ENCODE measurements at places on chromosomes 1 and 21.

DNA sequence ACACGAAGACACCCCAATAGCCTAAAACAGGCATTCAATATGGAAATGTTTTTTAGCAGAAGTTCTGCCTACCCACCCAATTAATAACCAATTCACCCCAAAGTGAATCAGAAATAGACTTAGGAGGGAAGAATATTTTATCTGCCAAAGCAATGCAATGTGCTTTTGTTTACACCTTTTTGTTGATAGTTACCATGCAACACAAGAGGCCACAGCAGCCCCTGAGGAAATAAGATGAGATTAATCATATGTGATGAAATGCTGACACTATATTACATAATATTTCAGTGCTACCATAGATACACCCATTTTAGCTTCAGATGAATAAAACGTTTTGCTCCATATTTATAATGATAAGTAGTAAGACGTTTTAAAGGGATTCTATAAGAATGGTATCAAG lies 60.9 kb upstream of the RGS2 start:
- DNase-seq, result peak; percentile 36

DNA sequence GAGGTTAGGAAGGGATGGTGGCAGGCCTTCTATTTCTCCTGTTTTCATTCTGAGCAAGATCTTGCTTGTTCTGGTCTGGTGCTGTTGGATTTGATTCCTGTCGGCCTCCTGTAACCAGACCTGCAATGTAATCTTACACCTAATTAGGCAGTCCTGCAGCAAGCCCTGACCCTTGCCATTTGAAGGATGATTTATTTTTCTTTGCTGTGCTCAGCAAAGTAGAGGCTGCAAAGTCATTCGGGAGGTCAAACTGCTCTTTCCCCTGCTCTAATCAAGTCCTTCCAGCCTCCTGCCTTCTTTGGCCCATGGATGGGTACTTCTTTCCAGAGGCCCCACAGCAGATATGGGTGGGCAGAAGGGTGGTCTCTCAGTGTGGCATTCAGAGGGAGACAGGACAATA lies 417.7 kb upstream of the USP24 start:
- DNase-seq, result no peak

DNA sequence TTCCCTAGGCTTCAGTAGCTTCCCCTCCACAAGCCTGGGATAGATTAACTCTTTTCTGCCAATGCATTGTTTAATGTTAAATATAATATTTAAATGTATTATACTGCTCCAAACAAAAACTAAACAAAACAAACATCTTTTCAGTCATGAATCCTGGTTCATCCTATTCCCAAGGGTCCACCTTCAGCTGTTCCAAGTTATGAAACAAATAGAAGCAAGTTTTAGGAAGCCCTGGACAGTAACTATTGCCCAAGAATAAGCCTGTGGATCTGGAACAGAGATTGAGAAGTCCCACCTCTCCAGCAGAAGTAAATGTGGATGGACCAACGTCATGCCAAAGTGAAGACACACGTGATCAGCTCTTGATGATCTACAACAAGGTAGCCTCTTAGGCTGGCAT lies 408.1 kb downstream of the SETD4 start:
- DNase-seq, result no peak

DNA sequence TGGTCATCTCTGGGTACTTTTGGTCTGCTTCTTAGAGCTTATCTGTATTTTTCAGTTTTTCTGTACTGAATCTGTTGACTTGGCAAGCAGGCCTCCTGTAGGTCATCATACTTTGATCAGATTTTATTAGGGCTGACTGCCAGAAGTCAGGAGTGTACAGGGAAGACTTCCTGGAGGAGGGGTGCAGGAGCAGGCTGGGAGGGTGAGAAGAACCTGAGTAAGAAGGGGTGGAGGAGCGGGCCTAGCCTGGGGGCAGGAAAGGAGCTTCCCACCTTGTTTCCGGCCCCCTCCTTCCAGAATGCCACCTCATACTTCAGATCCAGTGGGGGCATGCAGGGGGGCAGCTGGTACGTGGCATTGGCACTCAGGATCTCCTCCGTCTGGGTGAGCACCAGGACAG lies 18.3 kb upstream of the IL22RA1 start:
- DNase-seq, result no peak

DNA sequence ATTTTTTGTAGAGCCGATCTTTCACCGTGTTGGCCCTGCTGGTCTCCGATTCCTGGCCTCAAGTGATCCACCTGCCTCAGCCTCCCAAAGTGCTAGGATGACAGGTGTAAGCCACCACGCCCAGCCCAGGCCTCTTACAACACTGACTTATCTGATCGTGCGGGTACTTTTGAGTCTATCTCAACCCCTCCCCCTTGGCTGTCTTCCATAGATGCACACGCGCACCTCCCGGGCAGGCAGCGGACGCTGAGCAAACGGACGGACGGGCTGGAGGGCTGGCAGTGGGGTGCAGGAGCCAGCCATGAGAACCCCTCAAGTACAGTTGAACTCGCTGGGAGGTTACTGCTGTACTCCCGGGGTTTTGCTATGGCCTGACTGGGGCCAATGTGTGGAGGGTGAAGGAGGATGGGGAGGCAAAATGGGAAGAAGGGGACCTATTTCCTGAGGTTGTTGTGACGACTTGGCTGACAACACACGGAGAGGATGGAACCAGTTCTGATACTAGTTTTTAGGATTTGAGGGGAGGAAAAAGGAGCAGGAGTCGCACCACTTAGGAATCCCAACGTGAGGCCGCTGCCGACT lies 959 bp downstream of the CD58 start:
- peak; percentile 90 for DNase-seq

GRCh38 chr1:68384321-68384813 lies 65.4 kb downstream of the RPE65 start:
- DNase-seq, result peak; percentile 4

DNA sequence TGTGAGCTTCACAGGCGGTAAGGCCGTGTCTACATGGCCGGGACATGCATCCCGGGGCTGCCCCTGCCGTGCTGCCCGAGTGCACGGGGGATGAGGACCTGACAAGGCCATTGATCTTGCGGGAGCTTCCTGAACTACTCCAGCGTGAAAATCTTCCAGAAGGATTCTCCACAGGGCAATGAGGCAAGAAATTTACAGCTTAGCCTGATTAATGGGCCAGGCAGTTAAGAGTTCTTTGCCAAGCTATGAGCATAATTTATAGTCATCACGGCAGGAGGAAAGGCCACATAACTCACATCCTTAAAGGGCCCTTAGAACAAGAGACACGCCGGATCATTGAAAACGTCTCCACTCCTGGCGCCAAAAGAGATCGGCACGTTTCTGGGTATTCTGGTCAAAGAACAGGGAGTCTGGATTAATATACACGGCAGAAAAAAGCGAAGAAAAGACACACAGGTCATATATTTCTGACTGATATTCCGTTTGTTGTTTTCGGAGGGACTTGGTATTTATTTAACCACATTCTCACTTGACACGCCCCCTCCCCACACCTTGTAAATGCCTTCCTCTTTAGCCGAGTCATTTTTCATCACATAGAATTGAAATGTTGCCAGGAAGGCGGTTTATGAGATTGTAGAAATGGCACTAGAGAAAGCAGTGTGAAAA lies 180.5 kb downstream of the DYRK1A start:
- peak; percentile 48 for DNase-seq

DNA sequence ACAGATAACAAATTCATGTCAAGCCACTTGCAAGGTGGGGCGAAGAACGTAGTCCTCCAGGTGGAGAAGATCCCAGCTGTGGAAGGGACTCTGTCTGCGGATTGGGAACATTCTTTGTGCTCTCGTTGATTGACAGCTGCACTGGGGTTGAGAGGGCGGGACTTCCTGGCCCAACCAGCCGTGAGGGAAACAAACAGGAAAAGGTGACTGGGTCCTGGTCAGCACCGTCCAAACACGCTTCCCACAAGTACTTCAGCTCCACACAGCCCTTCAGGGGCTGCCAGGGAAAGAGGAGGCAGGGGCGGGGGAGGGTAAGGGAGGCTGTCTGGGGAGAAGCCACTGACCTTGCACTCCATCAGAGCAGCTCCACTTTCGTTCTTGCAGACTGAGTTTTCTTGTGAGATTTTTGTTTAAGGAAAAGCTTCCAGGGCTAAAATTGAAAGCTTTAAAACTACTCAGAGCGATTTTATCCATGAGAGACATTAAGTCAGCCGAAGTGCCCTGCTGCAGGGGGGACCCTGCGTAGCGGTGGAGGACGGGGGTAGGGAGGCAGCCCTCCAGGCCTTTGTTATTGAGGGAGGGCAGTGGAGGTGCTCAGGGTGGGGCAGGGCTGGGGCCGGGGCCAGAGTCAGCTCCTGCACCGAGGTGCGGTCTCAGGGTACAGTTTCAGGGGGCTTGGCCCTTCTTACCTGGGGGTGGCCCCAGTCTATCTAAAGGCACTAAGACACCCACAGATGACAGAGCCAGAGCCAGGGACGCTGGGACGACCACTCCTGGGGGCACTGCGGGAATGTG lies 21.6 kb upstream of the STUM start:
- DNase-seq, result no peak

DNA sequence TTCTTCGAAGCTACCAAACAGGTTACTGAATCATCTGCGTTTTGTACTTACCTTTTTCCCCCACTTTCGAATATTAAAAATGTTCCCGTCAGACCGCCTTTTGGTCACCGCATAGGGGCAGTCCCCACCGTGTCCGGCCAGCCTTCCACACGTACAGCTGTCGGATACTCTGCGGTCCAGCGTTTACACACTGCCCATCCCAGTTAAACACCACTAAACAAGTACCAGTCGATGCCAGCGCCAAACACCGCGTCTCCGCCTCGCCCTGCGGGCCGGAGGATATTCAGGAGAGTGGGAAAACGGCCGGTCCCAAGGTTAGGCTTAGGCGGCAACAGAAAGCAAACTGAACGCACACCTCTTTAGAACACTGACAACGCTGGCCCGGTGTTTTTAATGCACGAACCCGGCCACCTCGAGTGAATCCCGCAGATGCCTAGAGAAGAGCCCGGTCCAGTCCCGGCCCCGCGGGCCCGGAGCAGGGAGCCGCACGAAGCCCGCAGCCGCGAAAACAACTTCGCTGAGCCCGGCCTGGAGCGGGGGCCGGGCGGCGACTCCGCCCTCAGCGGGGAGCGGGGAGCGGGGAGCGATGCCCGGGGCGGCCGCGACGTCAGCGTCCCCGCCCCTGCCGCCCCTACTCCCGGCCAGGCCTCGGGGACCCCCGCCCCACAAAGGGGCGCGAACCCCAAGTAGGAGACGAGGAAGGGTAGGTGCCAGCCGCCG lies 730 bp upstream of the PHF13 start:
- no peak for DNase-seq

DNA sequence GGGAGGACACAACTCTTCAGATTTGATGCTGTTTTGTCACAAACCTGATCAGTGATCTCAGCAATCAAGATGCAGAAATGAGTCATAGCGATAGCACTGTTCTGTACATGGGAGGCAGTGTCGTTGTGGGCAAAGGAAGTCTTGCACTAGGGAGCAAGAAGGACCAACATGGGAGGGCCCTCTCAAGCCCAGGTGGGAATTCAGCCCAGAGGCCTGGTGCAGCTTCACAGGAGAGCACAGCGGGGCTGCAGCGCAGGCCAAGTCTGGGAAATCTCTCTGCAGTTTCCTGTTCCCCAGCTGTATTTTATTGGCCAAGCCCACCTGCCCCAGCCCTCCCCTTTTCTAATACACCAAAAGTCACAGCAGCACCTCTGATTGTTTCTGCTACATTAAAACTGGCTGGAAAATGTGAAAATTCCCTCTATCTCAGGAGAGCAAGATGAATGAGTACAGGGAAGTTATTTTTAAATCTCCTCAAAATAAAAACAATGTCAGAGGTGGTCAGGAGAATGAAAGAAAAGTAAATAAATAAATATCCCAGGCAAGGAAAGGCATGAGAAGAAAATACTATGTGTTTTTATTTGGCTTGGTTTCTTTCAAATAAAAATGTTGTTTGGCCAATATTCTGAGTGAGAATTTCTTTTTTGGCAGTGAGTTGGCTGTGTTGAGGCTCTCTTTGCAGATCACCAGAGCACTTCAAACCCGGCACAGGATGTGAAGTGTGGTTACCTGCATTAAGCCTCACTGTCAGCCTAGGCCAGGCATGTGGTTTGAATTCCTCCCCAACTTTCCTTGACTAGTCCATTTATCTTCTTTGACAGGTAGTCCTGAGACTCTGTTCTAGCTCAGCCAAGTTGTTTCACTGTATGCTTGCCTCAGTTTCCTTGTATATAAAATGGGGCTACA lies 422.1 kb downstream of the PLPP3 start:
- DNase-seq, result no peak

DNA sequence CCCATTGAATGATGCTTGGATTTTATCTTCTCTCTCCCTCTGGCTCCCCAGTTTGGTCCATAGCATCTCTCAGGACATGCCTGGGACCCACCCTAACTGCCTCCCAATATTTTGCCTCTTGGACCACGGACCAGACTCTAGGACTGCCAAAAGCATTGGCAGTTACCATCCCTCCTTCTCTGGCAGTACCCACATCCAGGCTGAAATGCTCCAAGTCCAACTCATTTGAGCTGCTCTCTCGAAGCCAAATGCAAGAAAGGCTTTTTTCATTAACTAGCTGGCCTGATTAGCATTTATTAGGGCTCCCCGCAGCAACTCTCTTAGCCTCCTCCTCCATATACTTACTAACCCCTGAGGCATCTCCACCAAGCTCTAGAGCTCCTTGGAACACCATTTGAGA lies 140.0 kb upstream of the GRIK3 start:
- no peak for DNase-seq

DNA sequence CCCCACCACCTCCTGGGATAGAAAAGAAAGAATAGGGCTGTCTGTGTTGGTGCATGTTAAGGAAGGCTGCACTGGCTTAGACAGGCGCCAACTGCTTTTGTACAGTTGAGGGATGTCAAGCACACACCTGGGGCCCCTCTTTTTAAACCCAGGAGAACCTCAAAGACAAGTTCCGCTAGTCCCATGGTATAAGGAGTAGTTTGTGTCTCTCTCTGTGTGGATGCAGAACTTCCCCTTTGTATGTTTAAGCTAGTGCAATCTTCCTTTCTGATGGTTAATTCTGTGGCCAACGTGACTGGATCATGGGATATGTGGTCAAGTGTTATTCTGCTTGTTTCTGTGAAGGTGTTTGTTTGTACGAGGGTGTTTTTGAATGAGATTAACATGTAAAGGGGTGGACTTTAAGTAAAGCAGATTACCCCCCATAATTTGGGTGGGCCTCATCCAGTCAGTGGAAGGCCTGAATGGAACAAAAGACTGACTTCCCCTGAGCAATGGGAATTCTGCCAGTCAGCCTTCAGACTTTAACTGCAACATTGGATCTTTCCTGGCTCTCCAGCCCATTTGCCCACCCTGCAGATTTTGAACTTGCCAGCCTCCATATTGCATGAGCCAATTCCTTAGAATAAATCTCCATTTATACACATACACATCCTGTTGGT lies 9.5 kb upstream of the DUSP10 start:
- no peak for DNase-seq

- DNase-seq, result no peak
These were observed 7.4 kb downstream of the SLC2A5 start for GRCh38 chr1:9062021-9062471.

- DNase-seq, result no peak
These were observed 15.6 kb downstream of the METTL18 start for GRCh38 chr1:169779150-169779549.

GRCh38 chr1:244336232-244336899 lies 115.3 kb downstream of the ADSS2 start:
- DNase-seq, result no peak

GRCh38 chr1:108610073-108610472 lies 50.2 kb downstream of the EEIG2 start:
- DNase-seq, result no peak

- DNase-seq, result no peak
These were observed 2.3 kb downstream of the PCNT start for GRCh38 chr21:46326110-46326703.
